ENCODE measurements at places on chromosomes 7 and 10.

GRCh38 chr7:95433952-95434556 is 774 bp downstream of the PON2 start:
- no peaks in the 10 kb centered on the region for H3K36me3 ChIP-seq
- H3K27me3 ChIP-seq: no peaks in the 10 kb centered on the region

- no peak overlapping the region for H3K27ac ChIP-seq
- H3K27me3 ChIP-seq: no peaks in the 10 kb centered on the region
- H3K4me3 ChIP-seq: no peak overlapping the region
- H3K36me3 ChIP-seq: peaks cover 1% of the 10 kb centered on the region
- H3K4me1 ChIP-seq: peaks cover 4% of the 10 kb centered on the region
These were observed 19.4 kb upstream of the ATAD1 start for GRCh38 chr10:87837445-87837844.

GRCh38 chr7:103541947-103542346 is 95.9 kb upstream of the SLC26A5 start:
- H3K4me3 ChIP-seq: no peak overlapping the region
- H3K4me1 ChIP-seq: no peaks in the 10 kb centered on the region
- DNase-seq: no peak

DNA sequence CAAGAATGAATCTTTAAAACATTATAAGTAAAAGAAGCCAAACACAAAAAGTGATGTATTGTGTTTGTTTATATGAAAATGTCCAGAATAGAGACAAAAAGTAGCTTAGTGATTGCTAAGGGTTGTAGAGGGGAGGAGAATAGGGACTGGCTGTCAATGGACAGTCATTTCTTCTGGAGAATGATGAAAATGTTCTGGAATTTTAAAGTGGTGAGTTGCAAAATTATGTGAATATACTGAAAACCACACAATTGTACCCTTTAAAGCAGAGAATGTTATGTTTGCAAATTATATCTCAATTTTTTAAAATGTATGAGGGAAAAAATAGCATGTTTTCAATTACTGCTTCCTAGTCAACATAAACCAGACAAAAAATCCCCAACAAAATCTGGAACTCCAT is 174.2 kb downstream of the KMT2E start:
- no peak overlapping the region for H3K27ac ChIP-seq
- no peaks in the 10 kb centered on the region for H3K27me3 ChIP-seq
- peaks cover 2% of the 10 kb centered on the region for H3K36me3 ChIP-seq

- H3K4me3 ChIP-seq: no peak overlapping the region
- no peaks in the 10 kb centered on the region for H3K27me3 ChIP-seq
- no peaks in the 10 kb centered on the region for H3K36me3 ChIP-seq
- no peak for DNase-seq
These were observed 1272.8 kb downstream of the TYW1 start for GRCh38 chr7:68269405-68269804.

GRCh38 chr10:11793762-11794479 is 29.2 kb upstream of the PROSER2 start:
- no peaks in the 10 kb centered on the region for H3K27me3 ChIP-seq
- no peaks in the 10 kb centered on the region for H3K4me1 ChIP-seq
- H3K4me3 ChIP-seq: no peak overlapping the region
- H3K36me3 ChIP-seq: no peaks in the 10 kb centered on the region
- no peak overlapping the region for H3K27ac ChIP-seq

- no peaks in the 10 kb centered on the region for H3K36me3 ChIP-seq
- no peaks in the 10 kb centered on the region for H3K4me1 ChIP-seq
- H3K27ac ChIP-seq: no peak overlapping the region
These were observed 43.6 kb downstream of the PRR15 start for GRCh38 chr7:29607259-29607658.

DNA sequence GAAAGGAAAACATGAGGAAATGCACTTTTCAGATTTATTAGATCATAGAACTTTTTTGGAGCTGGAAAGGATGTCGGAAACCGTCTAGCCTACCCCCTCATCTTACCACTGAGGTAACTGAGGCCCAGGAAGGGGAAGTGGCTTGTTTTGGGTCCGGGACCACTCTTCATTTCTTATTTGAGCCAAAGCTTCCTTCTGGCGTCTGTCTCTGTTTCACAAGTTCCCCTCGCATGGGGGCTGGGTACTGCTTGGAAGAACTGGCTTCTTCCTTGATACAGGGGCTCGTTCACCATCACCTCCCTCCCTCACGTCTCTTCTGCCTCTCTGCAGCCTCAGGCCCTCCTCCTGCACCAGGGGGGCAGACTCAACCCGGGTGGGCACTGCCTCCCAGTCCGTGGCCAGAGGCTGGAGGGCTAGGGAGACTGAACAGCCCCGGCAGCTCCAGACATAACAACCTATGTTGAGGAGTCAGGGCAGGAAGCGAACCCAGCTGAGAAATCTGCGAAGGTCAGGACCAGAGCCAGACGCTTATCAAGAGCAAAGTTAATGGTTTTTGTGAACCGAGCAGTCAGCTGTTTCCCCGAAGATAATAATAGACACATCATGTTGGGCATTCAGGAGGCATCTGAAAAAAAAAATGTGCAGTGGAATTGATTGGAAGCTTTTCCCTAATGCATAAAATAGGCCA is 12.9 kb downstream of the HTRA1 start:
- peaks cover 5% of the 10 kb centered on the region for H3K4me1 ChIP-seq
- peaks cover 19% of the 10 kb centered on the region for H3K27me3 ChIP-seq
- no peak overlapping the region for H3K27ac ChIP-seq

- H3K36me3 ChIP-seq: no peaks in the 10 kb centered on the region
- H3K4me3 ChIP-seq: no peak overlapping the region
- peaks cover 9% of the 10 kb centered on the region for H3K27me3 ChIP-seq
- DNase-seq: no peak
- H3K27ac ChIP-seq: no peak overlapping the region
These were observed 37.1 kb upstream of the BICC1 start for GRCh38 chr10:58475322-58476277.

DNA sequence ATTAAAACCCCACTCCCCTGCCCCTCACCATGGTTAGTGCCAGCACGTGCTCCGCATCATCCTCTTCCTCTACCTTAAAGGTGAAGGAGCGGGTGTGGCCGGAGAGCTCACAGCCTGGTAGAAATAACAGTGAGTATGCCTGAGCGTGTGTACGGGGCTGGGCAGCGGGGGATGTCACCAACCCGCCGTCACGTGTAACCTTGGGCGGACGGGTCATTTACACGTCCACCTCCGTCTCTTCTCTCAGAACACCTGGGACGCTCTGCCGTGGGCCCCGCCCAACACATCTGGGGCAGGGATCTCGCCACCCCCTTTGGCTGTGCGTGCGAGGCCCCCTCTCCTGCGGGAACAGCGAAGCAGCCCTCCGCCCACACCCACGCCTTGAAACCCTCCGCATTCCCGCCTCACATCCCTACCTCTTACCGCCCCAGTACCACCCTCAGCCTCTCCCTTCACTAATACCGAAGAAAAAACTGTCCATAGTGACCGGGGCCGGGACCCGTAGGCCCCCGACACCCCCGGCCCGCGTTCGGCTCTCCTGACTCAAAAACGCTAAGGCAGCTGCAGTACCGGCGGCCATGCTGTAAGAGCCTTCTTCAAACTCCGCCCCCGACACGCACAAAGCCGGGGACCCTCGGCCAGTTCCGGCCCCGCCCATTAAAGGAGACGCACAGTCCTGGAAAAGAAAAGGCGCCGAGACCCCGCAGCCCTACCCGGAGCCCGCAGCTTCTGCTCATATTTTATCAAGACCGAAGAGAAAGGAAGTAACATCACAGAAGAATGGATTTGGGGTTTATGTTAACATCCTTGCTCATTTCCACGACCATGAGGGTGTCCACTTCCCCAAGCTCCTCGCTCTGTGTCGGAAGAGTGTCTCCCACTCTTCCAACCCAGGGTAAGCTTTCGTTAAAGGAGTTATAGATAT is at the start of gene NPM3:
NPM3 (minus strand) TSS at position 636 of the 925 bp plus-strand sequence; CDS start at position 580, 56 bp downstream.
- H3K4me1 ChIP-seq: peaks cover 46% of the 10 kb centered on the region
- peaks cover 51% of the 10 kb centered on the region for H3K36me3 ChIP-seq
- peaks cover 7% of the 10 kb centered on the region for H3K27me3 ChIP-seq

DNA sequence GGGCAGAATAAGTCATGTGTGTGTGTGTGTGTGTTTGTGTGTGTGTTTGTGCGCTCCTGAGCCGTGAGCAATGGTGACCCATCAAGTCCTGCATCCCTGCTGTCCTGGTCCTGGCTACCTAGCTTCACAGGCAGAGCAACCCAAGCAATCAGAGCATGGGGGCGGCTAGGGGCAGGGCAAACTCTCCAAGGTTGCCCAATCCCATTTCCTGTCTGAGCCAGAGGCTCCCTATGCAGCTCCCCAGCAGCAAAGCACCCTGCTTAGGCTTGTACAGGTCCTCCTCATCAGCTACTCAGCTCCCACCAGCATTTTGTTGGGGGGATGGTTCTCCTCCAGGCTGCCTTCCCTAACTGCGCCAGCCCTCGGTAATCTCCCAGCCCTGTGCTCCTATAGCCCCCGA is 31.1 kb upstream of the CRHR2 start:
- no peak overlapping the region for H3K27ac ChIP-seq
- no peak overlapping the region for H3K4me3 ChIP-seq
- no peaks in the 10 kb centered on the region for H3K4me1 ChIP-seq
- H3K36me3 ChIP-seq: peaks cover 13% of the 10 kb centered on the region
- no peaks in the 10 kb centered on the region for H3K27me3 ChIP-seq

DNA sequence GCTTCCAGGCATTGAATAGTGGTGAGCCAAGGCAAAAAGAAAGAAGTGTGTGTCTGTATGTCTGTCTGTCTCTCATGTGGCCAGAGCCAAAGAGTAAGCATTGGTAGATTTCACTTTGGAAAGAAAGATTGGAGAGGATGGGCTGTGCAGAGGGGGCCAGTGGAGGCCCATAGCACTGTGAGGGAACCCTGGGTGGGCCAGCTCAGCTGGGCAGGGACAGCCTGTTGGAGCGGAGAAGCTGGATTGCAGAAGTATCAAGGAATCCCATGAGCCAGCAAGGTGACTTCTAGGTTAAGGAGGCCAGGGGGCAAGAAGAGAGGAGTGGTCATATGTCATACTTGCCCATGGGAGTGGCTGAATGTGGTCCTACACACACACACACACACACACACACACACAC is 1.5 kb upstream of the GRID1 start:
- peaks cover 61% of the 10 kb centered on the region for H3K27me3 ChIP-seq
- no peak overlapping the region for H3K27ac ChIP-seq
- H3K4me3 ChIP-seq: no peak overlapping the region
- H3K4me1 ChIP-seq: peaks cover 10% of the 10 kb centered on the region
- DNase-seq: no peak
- no peaks in the 10 kb centered on the region for H3K36me3 ChIP-seq

- no peaks in the 10 kb centered on the region for H3K4me1 ChIP-seq
- peaks cover 18% of the 10 kb centered on the region for H3K36me3 ChIP-seq
- no peak overlapping the region for H3K4me3 ChIP-seq
- no peaks in the 10 kb centered on the region for H3K27me3 ChIP-seq
These were observed 21.9 kb downstream of the FRA10AC1 start for GRCh38 chr10:93680412-93681047.

DNA sequence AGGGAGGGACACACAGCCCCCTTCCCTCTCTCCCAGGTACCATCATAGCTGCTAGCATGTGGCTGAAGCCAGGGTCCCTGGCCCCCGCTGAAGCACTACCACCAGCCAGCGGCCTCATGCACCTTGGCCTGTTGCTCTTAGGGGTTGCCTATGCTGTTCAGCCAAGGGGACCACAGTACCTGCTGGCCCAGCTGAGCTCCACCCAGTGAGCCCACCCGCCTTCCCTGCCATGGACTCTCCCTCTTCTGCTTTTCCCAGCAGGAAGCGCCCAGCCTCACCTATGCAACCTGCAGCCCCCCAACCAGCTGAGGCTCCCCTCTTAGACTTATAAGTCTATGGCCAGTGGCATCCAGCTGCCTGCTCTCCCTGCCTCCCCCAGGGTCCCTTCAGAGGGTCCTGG is 8.7 kb upstream of the MTPAP start:
- H3K27ac ChIP-seq: no peak overlapping the region
- no peak for DNase-seq
- H3K4me3 ChIP-seq: no peak overlapping the region
- H3K4me1 ChIP-seq: peaks cover 2% of the 10 kb centered on the region
- no peaks in the 10 kb centered on the region for H3K36me3 ChIP-seq

DNA sequence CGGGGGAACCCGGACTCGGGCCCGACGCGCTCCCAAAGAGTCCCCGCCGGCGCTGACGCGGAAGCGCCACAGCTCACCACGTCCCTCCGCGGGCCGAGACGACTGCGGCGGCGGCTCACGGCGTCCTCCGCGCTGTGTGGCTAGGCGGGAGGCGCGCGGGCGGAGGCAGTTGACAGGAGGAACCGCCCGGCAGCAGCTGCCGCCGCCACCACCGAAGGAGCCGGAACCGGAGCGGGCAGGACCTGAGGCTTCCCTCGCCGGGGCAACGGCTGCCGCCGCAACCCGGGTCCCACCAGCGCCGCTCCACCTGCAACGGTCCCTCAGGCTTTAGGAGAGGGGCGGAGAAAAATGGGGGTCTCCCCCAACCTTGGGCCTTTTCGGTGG is 334 bp downstream of the ZNF800 start:
- H3K4me1 ChIP-seq: peaks cover 72% of the 10 kb centered on the region
- peak; percentile 73 for DNase-seq
- peaks cover 36% of the 10 kb centered on the region for H3K36me3 ChIP-seq
- H3K27ac ChIP-seq: peak overlapping the region; percentile 98

DNA sequence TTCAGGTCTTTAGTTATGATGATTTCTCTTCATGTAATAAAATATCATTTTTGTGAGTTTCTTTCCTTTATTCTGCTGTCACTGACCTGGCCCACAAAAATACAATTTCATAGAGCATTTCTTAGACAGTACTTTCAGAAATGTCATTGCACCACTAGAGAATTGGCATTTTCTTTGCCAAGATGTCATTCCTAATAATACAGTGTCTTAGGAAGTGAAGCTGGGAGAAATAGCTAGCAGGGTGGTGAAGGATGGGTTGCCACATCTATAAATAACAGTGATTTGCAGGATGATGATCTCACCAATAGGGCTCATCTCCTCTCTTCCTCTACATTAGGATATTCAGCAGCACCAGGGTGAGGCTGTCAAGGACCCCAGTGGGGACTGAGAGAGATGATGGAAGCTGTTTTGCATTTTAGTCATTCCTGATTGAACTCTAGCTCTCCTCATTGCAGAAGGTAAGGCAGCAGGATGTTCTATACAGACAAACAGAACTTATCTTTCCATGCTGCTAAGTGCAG is 452.1 kb downstream of the NXPH1 start:
- no peaks in the 10 kb centered on the region for H3K27me3 ChIP-seq
- H3K27ac ChIP-seq: no peak overlapping the region
- DNase-seq: no peak
- H3K36me3 ChIP-seq: no peaks in the 10 kb centered on the region

DNA sequence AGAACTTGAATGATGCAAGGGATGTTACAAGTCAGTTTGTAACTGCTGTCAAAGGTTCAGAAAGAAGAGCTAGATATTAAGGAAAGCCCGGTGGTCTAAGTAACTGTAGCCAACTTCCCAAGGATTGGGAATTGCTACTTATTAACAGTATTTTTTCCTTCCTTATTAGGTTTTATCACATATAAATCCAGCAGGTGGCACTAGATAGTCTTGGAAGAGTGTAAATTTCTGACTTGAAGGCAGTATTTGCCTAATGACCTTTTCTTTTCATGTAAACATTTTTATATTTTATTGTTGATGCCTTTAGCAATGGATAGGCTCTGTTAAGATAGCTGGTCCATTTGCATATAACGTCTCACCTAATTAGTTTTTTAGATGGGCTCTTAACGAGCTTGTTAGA is 51.2 kb downstream of the ANLN start:
- peaks cover 8% of the 10 kb centered on the region for H3K36me3 ChIP-seq
- DNase-seq: no peak
- no peaks in the 10 kb centered on the region for H3K27me3 ChIP-seq
- H3K4me3 ChIP-seq: no peak overlapping the region
- no peak overlapping the region for H3K27ac ChIP-seq

All from activated naive CD8-positive, alpha-beta T cell treated with anti-CD3 and anti-CD28 coated beads, Interleukin-2, amount 50 U/mL, for 24 hours (primary cell).